Hematopoietic multipotent progenitor cell treated with erythropoietin and hydrocortisone succinate and interleukin-3 and kit ligand, for 17 days (in vitro differentiated cells): ENCODE measurements at places on chromosomes 16 and 17.

- peak; percentile 81 for DNase-seq
These were observed 63.1 kb downstream of the MYO18A start for GRCh38 chr17:29116804-29117753.

DNA sequence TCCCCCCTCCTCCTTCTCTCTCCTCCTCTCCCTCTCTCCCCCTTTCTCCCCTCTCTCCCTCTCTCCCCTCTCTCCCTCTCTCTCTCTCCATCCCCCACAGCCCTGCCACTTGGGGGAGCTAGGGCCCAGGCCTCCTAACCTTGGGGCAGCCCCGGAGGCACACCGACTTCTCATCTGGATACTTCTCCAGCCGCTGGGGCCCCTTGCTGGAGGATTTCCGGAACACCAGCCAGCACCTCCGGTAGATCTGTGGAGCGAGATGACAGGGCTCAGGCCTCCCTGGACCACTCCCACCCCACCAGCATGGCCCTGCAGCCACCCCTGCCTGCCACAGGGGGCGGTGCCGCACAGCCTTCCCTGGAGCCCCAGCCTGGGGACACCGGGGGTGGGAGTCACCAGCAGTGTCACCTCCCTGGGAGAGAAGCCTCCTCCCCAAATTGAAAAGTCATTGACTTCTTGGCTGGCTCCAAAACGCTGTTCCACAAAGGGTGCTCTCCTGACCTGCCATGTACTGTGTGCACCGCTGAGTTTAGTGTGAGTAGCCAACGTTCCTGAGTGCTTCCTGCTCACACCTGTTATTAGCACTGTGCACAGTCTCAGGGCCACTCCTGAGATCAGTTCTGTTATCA, 10.5 kb downstream of the DOK4 start:
- no peak for DNase-seq

DNA sequence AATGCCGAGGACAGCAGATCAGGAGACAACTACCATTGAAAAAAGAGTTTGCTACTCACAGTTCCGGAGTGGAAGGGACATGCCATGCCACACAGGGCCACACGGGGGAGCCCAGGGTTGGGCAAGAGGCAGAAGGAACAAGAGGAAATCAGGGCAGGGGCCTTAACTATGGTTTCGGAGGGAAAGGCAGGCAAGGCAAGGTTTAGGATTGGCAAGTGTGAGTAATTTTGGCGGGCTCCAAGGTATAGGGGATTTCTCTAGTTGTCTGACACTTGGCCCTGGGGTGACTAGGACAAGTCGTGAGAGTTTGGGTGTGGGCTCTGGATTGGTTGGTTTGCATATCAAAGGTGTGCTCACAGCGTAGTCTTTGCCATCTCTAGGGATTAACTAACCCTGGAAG, 27.0 kb upstream of the NTN1 start:
- DNase-seq = no peak

- no peak for DNase-seq
These were observed 59.3 kb downstream of the SMPD3 start for GRCh38 chr16:68389006-68389405.

GRCh38 chr16:87495578-87496446, 3.0 kb upstream of the ZCCHC14 start:
- no peak for DNase-seq

GRCh38 chr16:23397464-23397863, 55.5 kb downstream of the COG7 start:
- no peak for DNase-seq

- no peak for DNase-seq
These were observed 5.5 kb downstream of the ODF4 start for GRCh38 chr17:8345052-8345690.

DNA sequence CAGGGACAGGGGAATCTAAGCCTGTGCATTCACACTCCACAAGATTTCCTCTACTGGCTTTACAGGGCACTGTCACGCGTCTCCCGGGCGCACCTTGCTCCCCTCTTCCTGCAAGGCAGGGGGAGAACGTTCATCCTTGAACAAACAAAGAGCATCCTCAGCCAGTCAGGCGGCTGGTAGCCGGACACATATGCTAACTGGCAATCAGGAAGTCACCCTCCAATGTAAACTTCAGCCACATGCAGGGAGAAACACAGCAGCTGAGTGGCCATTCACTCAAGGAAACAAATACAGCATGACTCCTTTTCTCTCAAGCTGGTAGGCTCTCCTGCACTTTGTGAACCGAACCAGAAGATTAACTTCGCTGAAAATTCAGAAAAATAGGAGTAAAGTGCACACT, 10.8 kb upstream of the HSBP1 start:
- no peak for DNase-seq

DNA sequence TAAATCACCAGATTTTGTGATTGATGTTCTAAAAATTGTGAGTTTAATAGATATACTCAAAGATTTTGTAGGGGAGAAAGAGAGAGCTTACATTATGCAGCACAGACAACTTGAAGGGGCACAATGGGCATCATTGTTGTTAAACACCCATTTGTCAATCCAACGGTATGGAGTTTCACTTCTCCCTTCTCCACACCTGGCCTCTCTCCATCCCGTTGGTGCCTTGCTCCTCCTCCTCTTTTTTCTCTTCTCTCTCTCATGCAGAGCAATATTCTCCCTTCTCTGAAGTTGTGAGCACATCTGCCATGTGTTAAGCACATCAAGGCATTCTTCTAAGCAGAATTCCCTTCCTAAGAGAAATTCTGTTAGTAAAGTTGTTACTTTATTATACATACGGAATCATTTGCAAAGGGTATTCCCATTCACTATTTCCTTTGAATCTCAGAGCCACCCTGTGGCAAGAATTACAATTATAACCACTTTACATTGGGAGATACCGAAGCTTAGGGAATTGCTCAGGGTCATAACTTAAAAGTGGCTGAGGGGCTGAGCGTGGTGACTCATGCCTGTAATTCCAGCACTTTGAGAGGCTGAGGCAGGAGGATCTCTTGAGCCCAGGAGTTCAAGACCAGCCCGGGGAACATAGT, 40.5 kb upstream of the SKAP1 start:
- no peak for DNase-seq

DNA sequence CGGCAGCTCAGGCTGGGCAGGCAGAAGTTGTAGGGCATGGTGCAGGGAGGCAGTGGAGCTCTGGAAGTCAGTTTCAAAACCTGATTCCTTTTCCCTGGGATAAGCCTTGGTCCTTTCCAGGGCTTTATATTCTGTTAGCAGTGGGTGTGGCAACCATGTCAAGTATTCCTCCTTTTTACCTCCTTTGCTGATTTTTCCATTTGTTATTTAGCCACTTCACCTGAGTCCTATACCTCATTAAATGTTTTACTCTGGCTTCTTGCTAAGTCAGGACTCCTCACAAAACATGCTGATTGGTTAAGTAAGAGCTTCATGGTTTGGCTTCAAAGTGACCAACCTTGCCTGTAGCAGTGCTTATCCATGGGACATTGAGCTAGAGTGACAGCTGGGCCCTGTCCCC, at the start of gene KRT33B:
Gene KRT33B (minus strand): TSS at position 101 of the 400 bp plus-strand sequence. CDS start 63 bp downstream, at position 38.
- DNase-seq = no peak

DNA sequence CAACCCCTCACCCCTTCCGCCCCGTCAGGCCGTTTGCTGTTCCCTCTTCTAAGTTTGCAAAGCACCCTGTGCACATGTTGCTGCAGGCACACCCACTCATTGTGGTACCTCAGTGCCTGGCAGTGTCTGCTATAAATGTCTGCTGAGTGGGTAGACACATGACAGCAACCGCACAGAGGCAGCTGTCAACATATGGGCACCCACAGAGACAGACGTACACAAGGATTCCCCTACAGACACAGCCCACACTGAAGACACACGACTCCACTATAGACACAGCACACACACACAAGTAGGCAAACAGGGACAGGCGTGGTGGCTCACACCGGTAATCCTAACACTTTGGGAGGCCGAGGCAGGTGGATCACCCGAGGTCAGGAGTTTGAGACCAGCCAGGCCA, 17.8 kb upstream of the CRK start:
- no peak for DNase-seq

- DNase-seq = no peak
These were observed 24.6 kb downstream of the LLGL2 start for GRCh38 chr17:75550139-75550465.

DNA sequence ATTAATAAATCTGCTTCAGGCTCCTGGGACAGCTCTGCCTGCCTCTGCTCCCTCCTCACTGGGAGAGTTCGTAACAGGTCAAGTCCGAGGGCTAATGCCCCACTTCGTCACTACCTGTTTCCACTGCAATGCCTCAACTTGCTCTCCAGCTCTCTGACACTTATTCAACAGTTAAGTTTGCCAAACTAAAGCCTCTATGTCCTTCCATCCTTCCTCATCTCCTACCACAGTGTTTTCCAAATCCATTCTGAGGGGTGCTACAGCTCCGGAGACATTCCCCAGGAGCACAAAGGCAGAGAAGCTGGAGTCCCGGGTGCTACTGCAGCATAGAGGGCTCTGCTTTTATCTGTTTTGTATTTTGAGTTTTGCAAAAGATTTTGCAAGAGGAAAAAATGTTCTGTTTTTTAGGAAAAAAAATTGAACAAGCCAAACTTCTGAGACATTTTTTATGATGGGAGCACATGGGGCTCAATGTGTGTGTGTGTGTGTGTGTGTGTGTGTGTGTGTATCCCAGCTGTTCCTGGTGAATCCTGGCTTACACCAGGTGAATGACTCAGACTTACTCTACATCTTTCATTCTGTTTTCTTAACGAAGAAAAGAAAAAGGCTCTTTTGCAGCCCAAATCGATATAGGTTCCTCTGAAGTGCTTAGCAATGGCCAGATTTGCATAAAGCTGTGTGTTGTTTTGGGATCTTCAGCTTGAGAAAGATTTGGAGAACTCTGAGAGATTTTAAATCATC, 46.1 kb upstream of the MYOCD start:
- no peak for DNase-seq

GRCh38 chr17:27327397-27327796, 33.5 kb downstream of the WSB1 start:
- DNase-seq = no peak

DNA sequence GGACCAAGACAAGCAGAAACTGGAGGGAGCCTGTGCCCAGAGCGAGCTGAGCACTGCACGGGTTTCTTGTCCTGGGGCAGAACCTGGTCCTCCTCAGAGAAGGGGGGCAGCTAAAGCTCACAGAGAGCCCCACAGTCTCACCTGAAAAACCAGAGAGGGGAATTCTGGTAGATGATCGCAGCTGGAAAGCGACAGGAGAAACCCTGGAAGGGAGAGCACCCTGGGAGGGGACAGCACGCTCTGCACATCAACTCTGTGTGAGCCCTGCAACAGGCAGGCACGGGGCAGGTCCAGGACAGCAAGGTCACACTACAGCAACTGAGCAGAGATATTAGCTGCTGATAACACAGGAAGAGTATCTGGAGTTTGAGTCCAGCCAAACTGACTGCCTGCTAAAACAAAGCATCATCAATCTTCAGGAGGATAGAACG, 18.2 kb downstream of the ZCCHC14 start:
- DNase-seq = no peak

GRCh38 chr17:33661975-33662374, 368.9 kb upstream of the ASIC2 start:
- DNase-seq = no peak

GRCh38 chr17:16584273-16584995, 15.4 kb upstream of the ZNF287 start:
- DNase-seq = peak; percentile 59

DNA sequence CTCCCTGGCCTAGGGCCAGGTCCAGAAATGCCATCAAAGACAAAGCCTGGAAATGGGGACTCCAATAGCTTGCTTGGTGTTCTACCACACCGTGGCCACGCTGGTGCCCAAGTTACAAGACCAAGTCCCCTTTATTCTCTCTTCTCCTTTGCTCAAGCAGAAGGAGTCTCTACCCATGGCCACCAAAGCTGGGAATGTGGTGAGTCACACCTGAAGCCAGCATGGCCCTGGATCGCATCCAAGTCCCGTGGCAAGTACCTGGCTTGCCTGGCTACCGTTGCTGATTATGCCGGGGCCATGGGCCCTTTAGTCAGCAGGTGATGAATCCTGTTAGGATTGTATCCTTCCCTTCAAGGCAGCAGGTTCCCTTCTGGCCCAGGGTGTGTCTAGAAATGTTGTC, 260.0 kb downstream of the HAPSTR1 start:
- DNase-seq = no peak

- no peak for DNase-seq
These were observed 9.2 kb downstream of the C1QTNF1 start for GRCh38 chr17:79033046-79033616.

- no peak for DNase-seq
These were observed 16.1 kb upstream of the GSDMA start for GRCh38 chr17:39946551-39947330.

DNA sequence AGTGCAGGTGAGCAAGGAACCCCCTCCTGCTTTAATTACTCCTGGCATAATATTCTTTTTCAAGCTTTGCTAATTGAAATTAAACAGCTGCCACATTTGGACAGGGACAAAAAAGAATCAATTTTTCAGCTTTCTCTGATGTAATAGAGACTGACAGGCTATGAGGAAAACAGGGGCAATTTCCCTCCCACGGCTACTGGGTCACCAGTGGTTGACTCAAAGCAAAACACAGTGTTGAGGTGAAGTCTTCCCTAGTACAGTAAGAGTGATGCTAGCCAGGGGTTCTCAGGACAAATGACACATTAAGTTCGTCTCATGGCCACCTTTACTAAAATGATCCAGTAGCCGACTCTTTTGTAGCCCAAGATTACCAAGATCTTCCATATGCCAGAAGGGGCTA, 38.6 kb upstream of the PMFBP1 start:
- DNase-seq = no peak

GRCh38 chr16:11949527-11949926, 7.7 kb upstream of the NPIPB2 start:
- peak; percentile 71 for DNase-seq

- peak; percentile 61 for DNase-seq
These were observed at the start of gene SNN for GRCh38 chr16:11667824-11668622. SNN (plus strand) TSS chr16:11668455; CDS start chr16:11676060, 7,605 bp downstream.

DNA sequence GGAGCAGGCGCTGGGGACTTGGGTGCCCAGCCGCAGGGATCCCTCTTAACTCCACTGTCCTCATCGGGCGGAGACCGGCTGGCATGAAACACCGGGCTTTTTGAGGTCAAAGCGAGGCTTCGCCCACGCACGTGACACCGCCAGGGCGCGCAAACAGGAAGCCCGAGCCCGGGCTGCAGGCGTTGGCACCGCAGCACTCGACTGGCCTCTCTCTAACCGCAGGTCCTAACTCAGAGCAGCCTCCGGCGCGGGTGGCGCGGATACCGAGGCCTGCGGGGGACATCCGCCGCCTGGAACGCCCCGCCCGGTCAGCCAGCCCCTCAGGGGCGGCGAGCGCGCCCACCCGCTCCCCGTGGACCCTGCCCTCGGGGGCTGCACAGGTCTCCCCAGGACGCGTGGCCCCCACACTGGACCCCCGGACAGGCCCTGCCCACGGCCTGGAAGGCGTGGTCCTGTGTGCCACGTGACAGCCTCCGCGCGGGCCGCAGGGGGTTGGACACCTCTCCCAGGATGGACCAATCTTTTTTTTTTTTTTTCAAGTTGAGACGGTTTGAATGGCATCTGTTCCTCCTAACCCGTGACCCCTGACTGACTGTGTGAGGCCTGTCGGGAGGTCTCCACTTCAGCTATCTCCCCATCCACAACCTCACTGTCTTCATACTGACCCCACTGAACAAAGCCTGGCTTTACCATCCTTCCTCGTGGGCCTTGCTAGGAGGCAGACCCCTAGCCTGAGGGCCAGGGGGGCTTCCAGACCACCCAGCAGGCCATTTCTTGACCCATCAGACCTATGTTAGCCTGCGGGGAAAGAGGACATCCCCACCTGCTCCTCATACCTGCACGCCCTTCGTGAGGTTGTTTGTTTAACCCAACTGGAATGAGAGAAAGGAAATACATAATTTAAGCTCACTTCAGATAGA, 8.4 kb upstream of the SLC47A2 start:
- peak; percentile 13 for DNase-seq

GRCh38 chr16:15536843-15537242, 102.5 kb downstream of the BMERB1 start:
- DNase-seq = no peak

GRCh38 chr17:67461228-67461780, 84.2 kb downstream of the PITPNC1 start:
- DNase-seq = no peak
